ENCODE measurements at places on chromosomes 4 and X. TPM values are rescaled to one million over a fixed set of nuclear protein-coding genes. Genes with fewer than 3 reads are reported as not detected.
A peak's percentile ranks its signal among the peaks of the same experiment; 100 is the strongest.

FBXO8 gene
- polyA plus RNA-seq = 14.6 TPM

VSIG4 gene
- polyA plus RNA-seq = 16.7 TPM

- no peak for DNase-seq
Measured at GRCh38 chr4:134780244-134780643, 578.7 kb upstream of the PABPC4L start.

GRCh38 chr4:184671101-184671500 is 21.6 kb downstream of the PRIMPOL start:
- DNase-seq = no peak

GRCh38 chr4:151692821-151693673 is 67.8 kb downstream of the GATB start:
- no peak for DNase-seq

DNA sequence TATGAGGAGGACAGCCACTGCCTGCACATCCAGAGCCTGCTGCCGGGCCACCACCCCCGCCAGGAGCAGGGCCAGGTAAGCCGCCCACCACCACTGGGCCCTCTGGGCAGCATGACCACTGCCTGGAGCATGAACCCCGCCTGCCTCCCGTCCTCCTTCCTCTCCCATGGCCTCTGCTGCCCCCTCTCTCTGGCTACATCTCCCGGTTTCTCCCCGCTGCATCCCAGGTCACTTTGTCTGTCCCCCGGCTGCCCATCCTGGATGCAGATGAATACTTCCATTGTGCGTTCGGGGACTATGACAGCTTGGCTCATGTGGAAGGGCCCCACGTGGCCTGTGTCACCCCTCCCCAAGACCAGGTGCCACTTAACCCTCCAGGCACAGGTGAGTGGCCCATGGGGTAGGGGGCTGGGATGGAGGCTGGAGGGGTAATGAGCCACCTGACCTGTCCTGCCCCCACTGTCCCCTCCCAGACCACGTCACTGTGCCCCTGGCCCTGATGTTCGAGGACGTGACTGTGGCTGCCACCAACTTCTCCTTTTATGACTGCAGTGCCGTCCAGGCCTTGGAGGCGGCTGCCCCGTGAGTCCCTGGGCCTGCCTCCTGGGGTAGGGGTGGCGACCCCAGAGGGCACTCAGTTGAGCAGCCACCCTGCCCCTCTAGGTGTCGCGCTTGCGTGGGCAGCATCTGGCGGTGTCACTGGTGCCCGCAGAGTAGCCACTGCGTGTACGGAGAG is 6.0 kb downstream of the PLXNB3 start:
- no peak for DNase-seq

GRCh38 chrX:133881007-133881406 is 104.4 kb downstream of the GPC3 start:
- DNase-seq = peak; percentile 45

Data from muscle of back (tissue), 13 donors.